SK-N-SH (cell line): ENCODE measurements at places on chromosomes 6 and 20. TPM values are rescaled to one million over a fixed set of nuclear protein-coding genes. Genes with fewer than 3 reads are reported as not detected.

DNA sequence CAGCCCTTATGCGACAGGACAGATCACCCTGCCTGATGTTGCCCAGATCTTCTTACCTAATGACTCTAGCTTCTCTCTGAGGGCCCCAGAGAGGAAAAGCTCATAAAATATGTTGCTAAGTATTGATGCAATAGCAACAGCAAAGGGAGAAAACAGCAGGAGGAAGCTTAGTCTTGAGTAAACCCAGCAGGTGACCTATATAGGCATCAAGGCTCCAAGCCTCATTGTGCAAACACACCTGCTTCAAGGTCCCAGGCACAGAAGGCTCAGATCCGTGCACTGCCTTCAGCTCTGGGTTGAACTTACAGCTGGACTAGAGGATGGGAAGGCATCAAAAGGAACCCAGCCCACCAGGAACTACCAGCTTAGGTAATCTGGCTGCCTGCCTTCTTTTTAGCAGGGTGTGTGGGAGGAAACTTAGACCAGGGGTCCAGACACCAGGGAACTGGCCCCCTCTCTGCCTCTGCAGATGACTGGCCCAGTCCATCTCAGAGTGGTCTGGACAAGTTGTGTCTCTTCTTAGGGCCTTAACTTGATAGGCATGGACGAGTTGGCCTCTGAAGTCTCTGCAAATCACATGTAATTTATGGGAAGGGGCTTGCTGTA lies 34.4 kb downstream of the TGM3 start:
- no peak for DNase-seq

PLN gene
- polyA plus RNA-seq = 0.05 TPM in 1 of 2 replicates, not detected in the other

- no peak for DNase-seq
These were observed 3.2 kb downstream of the RBM38 start for GRCh38 chr20:57394121-57395082.

- DNase-seq = peak; percentile 81
These were observed 2.0 kb downstream of the SPAG4 start for GRCh38 chr20:35617397-35618262.

- DNase-seq = no peak
These were observed 42.1 kb downstream of the SMAP1 start for GRCh38 chr6:70709826-70710225.

DNA sequence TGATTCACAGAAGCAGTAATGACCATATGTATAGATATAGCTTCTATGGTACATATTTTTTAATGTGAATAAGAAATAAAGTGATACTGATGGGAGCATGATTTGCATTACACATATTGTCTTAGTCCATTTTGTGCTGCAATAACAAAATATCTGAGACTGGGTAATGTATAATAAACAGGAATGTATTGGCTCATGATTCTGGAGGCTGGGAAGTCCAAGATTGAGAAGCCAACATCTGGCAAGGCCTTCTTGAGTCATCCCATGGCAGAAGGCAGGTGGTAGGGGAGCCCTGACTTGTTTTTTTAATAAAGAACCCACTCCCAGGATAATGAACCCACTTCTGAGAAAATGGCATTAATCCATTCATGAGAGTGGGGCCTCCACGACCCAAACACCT lies 185.6 kb upstream of the RREB1 start:
- DNase-seq = no peak

- no peak for DNase-seq
These were observed 277.2 kb upstream of the NT5E start for GRCh38 chr6:85172705-85173104.

- no peak for DNase-seq
These were observed 11.1 kb upstream of the VAPB start for GRCh38 chr20:58377766-58378401.

- DNase-seq = no peak
These were observed 39.7 kb upstream of the ATXN1 start for GRCh38 chr6:16800942-16801341.

GRCh38 chr6:54041239-54041638 lies 70.0 kb upstream of the MLIP start:
- no peak for DNase-seq

TRIM40 gene
- not detected in 2 replicates for polyA plus RNA-seq

DNA sequence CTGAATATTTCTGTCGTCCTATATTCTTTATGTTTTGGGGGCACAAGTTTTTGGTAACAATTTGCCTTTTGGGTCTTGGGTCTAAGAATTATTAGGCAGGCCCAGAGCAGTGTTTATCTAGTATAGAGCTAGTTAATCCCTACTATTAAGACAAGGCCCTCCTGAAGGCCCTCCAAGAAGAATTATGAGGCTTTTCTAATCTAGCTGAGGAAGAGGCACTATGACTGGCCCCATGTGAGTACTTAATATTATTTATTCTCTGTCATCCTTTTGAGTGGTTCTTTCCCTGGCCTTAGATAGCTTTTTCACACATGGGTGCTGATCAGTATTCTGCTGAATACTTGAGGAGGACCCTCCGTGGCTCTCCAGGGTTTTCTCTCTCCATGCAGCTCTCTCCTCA lies 25.1 kb downstream of the CHMP4B start:
- no peak for DNase-seq

GRCh38 chr20:38221119-38221589 lies 39.4 kb downstream of the KIAA1755 start:
- DNase-seq = peak; percentile 94

SLC52A3 gene
- not detected in 2 replicates for polyA plus RNA-seq

- DNase-seq = no peak
These were observed 31.9 kb downstream of the GINS1 start for GRCh38 chr20:25439328-25439727.

DNA sequence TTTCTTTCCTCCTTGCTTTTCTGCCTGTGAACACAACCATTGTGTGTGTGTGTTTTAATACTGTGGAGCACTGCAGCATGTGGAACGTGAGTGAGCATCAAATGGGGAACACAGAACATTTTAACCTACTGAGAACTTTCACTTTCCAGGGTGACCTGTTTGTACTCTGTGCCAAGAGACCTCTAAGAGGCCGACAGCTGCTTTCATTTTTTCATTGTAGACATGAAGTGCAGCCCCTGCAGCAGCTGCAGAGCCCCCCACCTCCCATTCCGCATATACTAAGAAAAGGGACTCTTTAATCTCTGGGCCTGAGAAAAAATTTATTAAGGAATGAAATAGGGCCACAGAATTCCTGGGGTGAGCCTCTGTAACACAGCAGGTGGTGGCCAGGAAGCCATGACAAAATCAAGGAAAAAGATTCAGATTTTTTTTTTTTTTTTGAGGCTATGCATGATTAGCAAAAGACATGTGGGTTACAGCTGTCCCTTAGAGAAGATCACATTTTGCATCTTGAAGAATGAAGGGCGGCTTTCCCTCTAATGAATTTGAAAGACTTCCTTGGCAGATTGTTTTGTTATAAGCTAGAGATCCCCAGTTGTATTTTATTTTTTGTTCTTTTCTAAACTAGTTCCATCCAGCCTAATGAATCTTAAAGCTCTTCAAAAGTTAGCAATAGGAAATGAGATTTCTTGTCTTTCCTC lies 503.4 kb downstream of the CD109 start:
- no peak for DNase-seq
